ENCODE measurements at places on chromosomes 1 and 21. TPM values are rescaled to one million over a fixed set of nuclear protein-coding genes. Genes with fewer than 3 reads are reported as not detected.

DNA sequence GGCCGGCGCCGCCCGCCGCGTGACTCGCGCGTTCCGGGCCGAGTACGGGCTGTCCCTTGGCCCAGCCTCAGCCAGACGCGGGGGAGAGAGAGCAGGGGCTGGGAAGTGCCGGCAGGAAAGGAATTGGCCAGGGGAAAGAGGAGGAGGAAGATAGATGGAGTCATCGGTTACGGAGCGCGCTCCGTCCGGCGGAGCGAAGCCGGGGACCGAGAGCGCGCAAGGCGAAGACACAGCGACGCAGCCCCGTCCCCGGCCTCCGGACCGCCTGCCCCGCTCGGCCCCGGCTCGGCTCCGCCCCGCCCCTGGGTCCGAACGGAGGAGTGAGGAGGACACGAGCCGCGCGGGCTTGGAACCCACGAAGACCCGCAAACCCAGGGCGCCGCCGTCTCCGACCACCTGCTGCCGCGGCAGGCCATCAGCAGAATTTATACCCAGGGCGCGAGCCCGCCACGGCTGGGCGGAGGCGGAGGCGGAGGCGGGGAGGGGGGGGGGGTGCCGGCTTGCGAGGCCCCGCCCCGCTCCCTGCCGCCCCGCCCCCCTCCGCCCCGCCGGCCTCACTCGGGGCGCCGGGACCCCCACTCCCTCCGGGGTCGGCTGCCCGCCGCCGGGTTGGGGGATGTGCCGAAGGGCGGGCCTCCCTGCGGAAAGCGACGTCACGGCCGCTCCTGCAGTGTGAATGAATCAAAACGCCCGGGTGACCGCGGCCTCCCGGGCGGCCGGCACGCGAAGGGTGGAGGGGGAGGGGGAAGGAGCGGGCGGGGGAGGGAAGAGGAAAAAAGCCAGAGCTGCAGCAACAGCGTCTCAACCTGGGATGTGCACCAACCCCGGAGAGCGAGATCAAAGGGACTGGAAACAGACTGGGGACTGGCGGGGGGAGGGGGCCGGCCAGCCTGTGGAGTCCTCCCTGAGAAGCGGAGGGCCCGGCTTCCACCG is at the start of gene LHX4:
Gene LHX4, plus strand, starts transcription at position 782 of the 933 bp plus-strand sequence. CDS start 266 bp downstream, outside the sequence.
- no peak for DNase-seq

- DNase-seq = no peak
Measured at GRCh38 chr21:44742418-44743153, 31.2 kb upstream of the TSPEAR start.

- no peak for DNase-seq
Measured at GRCh38 chr21:44658913-44659595, 1.3 kb downstream of the KRTAP12-3 start.

GRCh38 chr21:43313939-43314405 is 113.0 kb downstream of the SIK1 start:
- DNase-seq = no peak

DNA sequence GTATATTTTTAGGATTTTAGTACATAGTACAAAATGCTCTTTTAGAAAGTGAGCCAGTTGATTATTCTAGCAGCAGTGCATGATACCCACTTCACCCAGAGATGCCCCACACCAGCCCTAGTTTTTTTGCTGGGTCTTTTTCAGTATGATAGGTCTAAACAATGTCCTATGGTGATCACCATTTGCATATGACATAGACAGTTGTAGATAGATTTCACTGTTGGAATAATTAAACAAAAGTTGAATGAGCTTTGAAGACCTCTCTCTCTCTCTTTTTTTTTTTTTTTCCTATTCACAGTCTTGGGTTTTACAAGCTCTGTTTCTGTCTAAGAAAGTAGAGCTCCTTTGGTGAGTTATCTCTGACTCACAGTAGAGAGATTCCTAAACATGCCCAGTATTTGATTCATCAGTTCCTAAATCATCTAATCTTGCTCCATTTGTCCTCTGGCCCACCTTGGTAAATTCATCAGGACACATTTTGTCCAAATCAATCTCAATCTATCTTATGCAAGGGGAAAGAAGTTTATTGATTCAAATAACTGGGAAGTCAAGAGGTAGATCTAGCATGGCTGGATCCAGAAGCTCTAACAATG is 44.7 kb upstream of the VAV3 start:
- no peak for DNase-seq

WNT4 gene
- total RNA-seq = not detected

DNA sequence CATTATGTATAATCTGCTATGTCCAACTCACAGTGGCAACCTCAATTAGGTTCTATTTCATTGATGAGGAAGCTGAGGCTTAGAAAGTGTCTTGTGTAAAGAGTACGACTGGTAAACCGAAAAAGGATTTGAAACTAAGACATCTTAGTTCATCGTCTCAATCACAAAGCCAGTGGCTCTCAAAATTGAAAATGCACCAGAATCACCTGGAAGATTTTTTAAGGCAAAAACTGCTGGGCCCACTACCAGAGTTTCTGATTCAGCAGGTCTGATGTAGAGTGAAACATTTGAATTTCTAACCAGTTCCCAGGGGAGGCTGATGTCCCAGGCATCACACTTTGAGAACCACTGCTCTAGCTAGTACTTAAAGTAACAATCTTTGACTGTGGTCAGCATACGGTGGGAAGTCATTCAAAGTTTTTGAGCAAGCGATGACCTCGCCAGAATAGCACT is 5.2 kb upstream of the LRRC53 start:
- no peak for DNase-seq

DNA sequence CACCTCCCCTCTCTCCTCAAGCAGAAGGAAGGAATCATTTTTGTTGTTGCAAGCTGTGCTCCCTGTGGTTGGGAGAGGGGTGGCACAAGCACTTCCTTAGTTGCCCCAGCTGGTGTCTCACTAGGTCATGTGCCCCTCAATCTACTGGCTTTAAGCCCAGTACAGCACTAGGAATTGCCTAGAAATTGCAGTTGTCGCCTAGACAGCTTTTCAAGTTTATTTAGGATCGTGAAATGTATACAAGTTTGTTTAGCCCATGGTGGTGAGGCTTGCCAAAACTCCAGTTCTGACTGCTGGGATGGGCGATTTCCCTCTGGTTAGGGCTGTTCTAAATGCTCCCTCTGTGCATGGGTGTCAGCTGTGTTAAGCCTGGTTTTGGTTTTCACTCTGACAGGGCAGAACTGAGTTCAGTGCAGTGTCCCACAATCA is 126.8 kb upstream of the ZNF644 start:
- DNase-seq = no peak

FTCD gene
- 0.85 TPM for total RNA-seq

GRCh38 chr1:26862781-26863684 is at the start of gene SFN:
TSS of gene SFN (plus strand) at chr1:26863149. CDS start at chr1:26863213, 64 bp downstream.
- DNase-seq = no peak

ETNK2 gene
- 22.0 TPM for total RNA-seq

DNA sequence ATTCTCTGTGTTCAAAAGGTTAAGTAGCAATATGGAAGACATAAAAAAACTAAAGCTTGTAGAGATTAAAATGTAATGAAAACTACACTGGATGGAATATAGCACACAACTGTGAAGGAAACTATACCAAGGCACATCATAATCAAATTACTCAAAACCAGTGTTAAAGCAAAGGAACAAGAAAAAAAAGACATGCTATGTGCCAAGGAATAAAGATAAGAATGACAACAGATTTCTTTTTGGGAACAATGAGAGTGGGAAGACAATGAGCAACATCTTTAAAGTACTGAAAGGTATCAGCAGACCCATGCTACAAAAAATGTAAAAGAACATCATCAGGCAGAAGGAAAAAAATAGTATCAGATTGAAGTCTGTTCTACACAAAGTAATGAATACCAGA is 157.8 kb downstream of the VPS13D start:
- DNase-seq = no peak

EPHA8 gene
- total RNA-seq = not detected

RALGPS2 gene
- total RNA-seq = 2.2 TPM

PDZK1 gene
- not detected for total RNA-seq

IGSF3 gene
- total RNA-seq = 0.64 TPM

DNA sequence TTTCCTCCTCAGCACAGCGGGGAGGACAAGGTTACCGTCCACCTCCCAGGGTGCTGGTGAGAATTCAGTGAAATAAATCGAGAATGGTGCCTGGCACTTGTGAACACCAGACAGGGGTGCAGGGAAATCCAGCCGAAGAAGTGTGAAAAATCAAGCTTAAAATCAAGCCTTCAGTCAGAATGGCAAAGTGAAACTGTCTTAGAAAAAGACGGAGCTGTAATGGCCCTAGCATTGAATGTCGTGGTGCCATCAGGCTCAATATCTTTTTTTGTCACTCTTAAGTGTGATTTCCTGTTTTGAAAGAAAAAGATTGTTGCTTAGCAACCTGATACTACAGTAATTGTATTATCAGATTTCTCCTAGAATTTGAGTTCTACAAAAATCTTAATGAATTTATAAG is 22.1 kb downstream of the EDARADD start:
- DNase-seq = peak; percentile 9

SIK1 gene
- 1.4 TPM for total RNA-seq

NHLH1 gene
- total RNA-seq = not detected

SH2D1B gene
- not detected for total RNA-seq

DNA sequence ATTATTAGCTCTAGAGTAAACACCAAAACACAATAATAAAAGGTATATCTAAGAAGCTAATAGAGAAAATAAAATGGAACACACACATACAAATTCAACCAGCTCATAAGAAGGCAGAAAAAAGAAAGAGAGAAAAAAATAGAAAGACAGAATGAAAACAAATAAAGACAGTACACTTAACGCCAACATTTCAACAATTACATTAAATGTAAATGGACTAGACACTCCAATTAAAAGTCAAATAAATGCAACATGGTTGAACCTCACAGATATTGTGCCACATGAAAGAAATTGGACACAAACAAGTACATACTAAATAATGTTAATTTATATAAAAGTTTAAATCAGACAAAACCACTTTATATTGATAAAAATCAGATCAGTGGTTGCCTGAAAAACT is 56.0 kb downstream of the SLC44A5 start:
- DNase-seq = no peak

DNA sequence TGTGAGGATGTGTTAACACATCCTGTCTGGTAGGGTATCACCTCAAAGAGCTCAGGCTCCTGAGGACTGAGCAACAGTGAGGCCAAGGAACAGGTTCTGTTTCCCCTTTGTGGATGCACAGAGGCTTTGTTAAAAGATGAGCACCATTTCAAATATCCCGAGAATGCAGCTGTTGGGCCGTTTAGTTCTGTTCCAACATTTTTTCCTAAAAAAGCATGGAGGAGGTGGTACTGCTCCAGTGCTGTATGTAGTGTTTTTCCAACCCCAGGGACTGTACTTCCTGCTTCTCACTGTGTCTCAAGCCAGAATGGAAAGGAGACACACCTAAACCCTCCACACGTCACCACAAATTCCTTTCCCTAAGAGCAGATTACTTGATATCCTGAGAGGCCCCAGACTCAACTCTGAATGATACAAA is 53.8 kb upstream of the BCL10 start:
- DNase-seq = no peak

Data from ascending aorta (tissue), 2 donors.